ENCODE measurements at places on chromosomes 4 and X.

DNA sequence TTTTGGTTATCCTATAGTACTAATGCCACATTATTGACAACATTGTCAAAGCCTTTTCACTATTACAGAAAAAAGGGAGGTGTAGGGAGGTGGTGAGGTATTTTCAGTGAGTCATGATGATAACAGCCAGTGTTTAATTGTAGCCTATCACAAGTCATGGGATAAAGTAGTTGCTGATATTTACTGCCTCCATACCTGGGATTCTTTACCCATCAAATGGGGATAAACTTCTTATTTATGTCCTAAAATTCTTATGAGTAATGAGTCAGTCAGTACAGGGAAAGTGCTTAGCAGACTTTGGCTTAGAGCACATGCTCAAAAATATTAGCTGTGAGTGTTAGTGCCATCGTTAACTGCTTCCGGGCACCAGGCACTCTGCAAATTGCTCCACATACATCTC is 25.7 kb downstream of the ADGRG2 start:
- DNase-seq = no peak

GRCh38 chr4:10104211-10104990 is 12.2 kb downstream of the WDR1 start:
- DNase-seq = no peak

DNA sequence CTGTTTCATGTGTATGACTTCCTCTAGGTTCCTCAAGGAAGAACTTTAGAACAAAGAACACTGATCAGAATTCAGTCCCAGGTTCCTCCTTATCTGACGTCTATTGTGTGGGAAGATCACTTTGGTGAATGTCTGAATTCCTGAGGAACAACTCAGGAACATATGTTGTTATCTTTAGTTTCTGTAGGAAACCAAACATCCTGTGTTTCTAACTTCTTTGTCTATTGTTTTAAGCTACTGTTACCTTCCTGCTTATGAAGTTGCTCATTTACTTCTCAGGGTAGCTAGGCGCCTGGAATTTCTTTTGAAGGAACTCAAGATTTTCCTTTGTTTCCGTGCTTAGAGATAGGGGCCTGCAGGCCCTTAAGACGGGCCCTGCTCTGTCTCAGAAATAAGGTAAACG is 46.2 kb downstream of the MAGEB5 start:
- no peak for DNase-seq

DNA sequence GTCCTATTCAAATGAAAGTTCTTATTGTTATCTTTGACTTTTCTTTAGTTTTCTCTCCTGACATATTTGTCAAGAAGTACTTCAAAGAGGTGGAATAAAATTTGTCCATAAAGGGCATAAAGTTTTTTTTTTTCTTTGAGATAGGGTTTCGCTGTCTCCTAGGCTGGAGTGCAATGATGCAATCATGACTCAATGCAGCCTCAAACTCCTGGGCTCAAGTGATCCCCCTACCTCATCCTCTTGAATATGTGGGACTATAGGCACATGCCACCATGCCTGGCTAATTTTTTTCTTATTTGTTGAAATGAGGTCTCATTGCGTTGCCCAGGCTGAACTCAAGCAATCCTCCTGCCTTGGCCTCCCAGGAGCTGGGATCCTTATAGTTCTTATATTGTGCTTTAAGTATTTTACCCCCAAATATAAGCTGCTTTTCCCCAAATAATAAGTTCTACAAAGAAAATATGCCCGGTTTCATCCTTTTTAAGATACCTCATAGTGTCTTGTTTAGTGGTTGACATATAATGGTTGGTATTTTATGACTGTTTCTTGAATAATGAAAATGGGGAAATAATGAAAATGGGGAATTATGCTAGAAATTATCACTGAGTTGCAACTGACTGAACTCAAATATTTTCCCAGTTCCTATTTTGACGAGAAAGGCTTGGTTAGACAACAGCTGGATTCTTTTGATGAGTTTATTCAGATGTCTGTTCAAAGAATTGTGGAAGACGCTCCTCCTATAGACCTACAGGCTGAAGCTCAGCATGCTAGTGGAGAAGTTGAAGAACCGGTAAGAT is 11.6 kb downstream of the POLR2B start:
- no peak for DNase-seq

- DNase-seq = no peak
Measured at GRCh38 chr4:158182736-158183135, 9.9 kb upstream of the GASK1B start.

GRCh38 chr4:54659313-54659712 is 1.6 kb downstream of the KIT start:
- no peak for DNase-seq

DNA sequence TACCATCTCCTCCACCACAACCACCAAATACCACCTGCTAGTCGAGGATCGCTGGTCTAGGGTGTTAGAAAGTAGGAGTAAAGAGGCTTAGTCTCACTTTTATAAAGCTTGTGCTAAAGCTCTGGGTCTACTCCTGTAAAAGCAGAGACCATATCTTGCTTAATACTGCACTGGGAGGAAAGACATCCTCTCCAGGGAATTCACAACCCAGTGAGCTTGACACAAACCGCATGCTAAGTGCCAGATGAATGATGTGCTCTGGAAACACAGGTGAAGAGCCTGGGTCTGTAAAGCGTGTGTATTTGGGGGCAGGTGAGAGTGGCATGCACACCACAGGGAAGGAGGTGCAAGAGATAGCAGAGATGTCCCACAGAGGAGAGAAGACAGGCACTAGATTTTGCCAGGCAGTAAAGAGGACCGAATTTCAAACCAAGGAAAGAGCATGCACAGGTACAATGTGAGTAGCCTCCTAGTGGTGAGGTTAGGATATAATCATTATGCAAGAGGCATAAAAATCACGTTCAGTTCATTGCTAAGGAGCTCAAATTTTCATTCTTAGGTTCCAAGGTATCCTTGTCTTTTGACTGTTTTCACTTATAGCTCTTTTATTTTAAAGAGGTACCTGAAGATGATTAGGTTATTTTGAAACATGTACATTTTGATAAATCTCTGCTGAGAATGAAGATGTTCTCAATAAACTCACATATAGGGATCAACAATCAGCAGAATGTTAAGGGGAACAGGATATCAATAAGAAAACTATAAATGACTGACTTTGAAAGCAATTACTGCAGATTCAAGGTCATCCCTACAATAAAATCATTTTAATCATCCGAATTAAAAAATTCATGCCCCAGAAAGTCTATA is 20.7 kb downstream of the TAPT1 start:
- DNase-seq = no peak

GRCh38 chr4:73897380-73898136 is 28.4 kb downstream of the CXCL1 start:
- no peak for DNase-seq

GRCh38 chrX:107738768-107739167 is 36.8 kb downstream of the TSC22D3 start:
- no peak for DNase-seq

DNA sequence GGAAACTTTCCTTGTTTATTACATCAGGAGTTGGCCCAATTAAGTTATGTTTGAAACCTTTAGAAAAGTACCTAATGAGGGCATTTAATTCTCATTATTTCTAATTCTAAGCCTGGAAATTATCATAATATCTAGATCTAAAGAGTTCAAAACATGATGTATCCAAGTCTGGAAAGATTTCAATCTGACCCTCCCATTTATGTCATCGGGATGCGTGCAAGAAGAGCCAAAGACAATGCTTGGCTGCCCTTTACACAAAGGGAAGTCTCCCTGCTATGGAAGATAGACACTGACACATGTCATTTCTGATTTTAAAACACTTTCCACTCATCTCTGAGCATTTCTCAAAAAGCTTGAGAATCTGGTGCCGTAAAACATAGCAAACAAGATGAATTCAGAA is 222.4 kb downstream of the ANTXR2 start:
- DNase-seq = no peak

- no peak for DNase-seq
Measured at GRCh38 chrX:38426785-38427184, 74.4 kb downstream of the OTC start.

- no peak for DNase-seq
Measured at GRCh38 chr4:85607624-85608023, 132.7 kb downstream of the ARHGAP24 start.

DNA sequence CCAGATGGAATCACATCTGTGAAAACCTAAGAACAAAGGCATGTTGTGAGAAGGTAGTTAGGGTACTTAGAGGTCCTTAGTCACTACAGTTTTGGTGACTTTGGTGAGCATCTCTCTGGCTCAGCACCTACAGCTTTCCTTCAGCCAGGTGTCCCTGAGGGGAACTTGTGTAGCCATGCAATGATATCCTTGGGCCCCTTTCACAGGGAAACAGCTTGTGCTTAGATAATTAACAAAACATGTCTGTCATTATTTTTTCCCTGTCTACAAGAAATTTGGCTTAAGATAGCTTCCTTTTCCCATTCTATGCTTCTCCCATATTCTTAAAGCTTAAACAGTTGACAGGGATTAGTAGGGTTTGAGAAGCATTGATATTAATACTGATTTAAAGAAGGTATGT is 63.8 kb downstream of the SLC4A4 start:
- DNase-seq = no peak

DNA sequence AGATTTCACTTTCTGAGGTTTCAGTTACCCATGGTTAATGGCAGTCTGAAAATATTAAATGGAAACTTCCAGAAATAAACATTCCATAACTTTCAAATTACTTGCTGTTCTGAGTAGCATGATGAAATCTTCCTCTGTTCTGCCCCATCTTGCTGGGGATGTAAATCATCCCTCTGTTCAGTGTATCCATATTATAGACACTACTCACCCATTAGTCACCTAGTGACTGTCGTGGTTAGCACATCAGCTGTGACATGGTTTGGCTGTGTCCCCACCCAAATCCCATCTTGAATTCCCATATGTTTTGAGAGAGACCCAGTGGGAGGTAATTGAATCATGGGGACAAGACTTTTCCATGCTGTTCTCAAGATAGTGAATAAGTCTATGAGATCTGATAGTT is 125.5 kb upstream of the GIMD1 start:
- no peak for DNase-seq

GRCh38 chr4:47065051-47065481 is 33.7 kb downstream of the GABRB1 start:
- no peak for DNase-seq

DNA sequence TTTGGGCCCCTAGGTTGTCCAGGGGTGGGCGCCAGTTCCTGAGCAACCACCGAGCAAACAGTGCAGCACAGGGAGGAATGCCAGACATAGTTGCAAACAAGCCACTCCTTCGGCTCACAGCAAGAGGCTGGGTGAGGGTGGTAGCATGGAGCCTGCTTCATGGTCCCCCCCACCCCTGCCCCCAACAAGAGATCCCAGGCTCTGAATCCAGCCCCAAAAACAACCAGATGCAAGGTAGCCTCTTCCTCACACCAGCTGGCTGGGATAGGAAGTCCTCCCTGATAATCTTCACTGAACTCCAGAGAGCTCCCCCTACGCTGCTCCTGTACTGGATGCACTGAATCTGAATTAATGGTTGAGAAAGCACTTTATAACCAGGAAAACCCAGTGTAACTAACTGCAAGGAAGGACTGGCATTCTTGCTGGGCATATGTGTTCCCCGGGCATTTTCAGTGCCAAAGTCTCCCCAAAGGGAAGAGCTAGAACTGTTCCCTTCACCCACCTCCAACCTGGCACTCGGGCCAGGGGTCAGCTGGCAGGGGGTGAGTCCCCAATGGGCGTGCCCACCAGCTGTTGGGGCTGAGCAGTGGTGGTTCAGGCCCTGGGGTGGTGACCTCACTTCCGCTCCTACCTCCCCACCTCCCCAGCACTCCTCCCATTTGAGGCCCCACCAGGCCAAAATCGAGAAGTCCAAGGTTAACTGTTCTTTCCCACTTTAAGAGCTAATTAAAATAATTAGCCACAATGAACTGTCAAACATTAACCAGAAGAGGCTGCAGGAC is 1.5 kb downstream of the ELF4 start:
- DNase-seq = no peak

GRCh38 chrX:97849951-97850350 is 966.2 kb downstream of the RPA4 start:
- no peak for DNase-seq

- DNase-seq = no peak
Measured at GRCh38 chr4:75821966-75822365, 80.3 kb downstream of the PPEF2 start.

DNA sequence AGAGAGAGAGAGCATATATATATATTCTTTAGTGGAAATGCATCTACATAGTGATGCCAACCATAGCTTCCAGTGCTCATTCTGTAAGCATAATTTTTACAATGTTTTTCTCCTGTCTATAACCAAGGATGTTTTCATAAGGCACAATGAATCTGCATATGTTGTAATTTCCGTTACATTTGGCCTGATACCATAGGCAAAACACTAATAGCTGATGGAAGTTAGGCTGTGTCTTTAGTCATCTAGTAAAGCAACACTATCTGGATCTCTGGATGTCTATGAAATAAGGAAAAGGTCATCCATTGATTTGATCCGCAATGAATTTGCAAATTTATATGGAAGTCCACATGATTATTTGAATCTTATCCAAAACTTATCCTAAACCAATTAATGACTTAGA is 8.1 kb downstream of the PCDH7 start:
- no peak for DNase-seq

- no peak for DNase-seq
Measured at GRCh38 chr4:19259920-19260319, 991.8 kb upstream of the SLIT2 start.

GRCh38 chr4:89009761-89010369 is 47.1 kb downstream of the FAM13A start:
- no peak for DNase-seq

DNA sequence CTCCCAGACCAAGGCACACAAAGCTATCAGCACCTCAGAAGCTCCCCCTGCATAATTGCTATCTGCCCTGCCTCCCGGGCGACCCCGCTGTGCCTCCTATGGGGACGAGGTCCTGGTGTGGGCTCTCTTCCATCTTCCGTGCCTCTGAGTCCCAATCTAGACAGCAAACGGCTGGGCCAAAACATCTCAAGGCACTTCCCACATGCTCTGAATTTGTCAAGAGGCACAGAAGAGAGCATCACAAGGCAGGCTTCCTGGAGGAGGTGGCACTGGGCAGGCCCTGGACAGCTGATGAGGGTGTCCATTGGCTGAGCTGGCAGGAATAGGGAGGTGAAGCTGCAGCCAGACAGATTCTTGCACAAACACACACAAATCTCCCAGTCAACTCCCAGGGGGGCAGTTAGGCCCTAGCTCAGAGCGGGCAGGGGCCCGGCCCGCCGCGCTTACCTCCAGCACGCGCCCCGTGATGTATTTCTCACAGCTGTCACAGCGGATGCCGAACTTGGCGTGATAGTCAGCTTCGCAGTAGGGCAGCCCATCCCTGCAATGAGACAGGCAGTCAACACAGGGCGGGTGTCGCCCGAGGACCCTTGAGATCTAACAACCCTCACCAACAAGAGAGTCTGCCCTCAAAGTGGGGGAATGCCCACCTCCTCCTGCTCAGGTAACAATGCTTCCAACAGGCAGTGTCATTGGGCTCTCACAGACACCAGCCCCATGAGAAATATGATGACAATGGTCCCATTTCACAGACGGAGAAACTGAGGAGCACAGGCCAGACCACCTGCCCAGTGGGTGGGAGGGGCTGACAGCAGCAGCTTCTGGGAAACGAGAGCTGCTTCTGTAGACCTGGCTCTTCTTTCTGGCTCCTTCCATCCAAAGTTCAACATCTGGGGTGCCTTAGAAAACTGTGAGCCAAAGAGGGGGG is 81.2 kb downstream of the ABLIM2 start:
- no peak for DNase-seq

- no peak for DNase-seq
Measured at GRCh38 chrX:39654183-39654925, 443.4 kb downstream of the BCOR start.

- no peak for DNase-seq
Measured at GRCh38 chrX:115409551-115409950, 120.0 kb downstream of the LUZP4 start.

Data from stimulated activated CD8-positive, alpha-beta memory T cell treated with anti-CD3 and anti-CD28 coated beads, Interleukin-7, amount 100 ng/mL, for 24 hours (primary cell).